Kidney epithelial cell (primary cell): ENCODE measurements at places on chromosomes 12 and 14. TPM values are rescaled to one million over a fixed set of nuclear protein-coding genes. Genes with fewer than 3 reads are reported as not detected.

Gene MYO1H
- total RNA-seq: not detected in 2 replicates

GRCh38 chr14:53310412-53310811 is 157.3 kb upstream of the DDHD1 start:
- DNase-seq: no peak

- DNase-seq: no peak
Measured at GRCh38 chr12:29733060-29733459, 50.7 kb downstream of the TMTC1 start.

Gene NKX2-1
- not detected in 2 replicates for total RNA-seq

DNA sequence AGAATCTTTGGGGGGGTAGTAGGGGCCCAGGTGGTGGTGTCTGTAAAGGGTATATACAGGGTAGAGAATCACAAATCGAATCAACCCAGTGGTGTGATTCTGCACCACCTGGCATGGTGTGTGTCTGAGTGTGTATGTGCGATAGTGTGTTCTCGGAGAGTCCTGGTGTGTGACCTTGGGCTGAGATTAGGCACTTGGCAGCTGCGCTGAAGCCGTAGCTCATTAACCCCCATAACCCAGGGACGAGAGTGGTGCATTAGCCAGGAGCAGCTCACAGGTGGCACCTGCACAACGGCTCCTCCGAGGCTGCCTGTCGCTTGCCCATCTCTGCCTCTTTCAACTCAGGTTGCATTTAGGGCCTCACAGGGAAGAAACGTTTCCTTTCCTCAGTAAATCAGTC is 15.6 kb upstream of the TESC start:
- DNase-seq: no peak

Gene OAS2
- total RNA-seq: 1.0 and 3.6 TPM in 2 replicates

GRCh38 chr14:68968721-68969120 is 10.4 kb downstream of the ACTN1 start:
- DNase-seq: no peak

GRCh38 chr12:128018067-128018466 is 248.9 kb upstream of the TMEM132C start:
- no peak for DNase-seq

GRCh38 chr12:115412831-115413230 is 728.9 kb upstream of the TBX3 start:
- DNase-seq: no peak

Gene RASAL1
- 1.1 and 1.8 TPM in 2 replicates for total RNA-seq

DNA sequence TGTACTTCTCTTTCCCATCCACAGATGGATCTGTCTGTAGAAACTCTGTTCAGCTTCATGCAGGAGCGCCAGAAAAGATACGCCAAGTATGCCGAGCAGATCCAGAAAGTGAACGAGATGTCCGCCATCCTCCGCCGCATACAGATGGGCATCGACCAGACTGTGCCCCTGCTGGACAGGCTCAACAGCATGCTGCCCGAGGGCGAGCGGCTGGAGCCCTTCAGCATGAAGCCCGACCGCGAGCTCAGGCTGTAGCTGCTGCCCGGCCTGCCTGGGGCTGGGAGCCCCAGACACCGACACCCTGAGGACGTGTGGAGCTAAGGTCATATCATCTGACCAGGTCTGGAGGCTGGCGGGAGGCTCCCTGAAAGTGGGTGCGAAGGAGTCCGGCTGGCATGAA is 97.1 kb downstream of the DUSP16 start:
- DNase-seq: no peak

Gene ASPG
- 0.21 TPM in 1 of 2 replicates, not detected in the other for total RNA-seq

DNA sequence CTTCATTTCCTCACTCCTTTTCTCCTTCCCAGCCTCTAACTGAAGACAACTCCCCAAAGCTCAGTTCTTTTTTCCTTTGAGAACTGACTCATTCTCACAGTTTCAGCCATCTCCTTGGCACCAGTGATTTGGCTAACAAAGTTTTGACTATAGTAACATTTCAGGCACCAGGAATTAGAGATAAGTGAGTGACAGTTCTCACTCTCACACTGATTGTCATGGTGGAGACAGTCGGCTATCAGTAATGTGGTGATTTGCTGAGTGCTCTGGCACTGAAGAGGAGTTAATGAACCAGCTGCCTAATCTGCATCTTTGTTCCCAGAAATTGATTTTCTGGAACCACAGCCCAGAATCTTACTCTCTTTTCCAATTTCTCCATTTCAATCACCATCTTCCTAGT is 29.5 kb downstream of the HELB start:
- DNase-seq: no peak

DNA sequence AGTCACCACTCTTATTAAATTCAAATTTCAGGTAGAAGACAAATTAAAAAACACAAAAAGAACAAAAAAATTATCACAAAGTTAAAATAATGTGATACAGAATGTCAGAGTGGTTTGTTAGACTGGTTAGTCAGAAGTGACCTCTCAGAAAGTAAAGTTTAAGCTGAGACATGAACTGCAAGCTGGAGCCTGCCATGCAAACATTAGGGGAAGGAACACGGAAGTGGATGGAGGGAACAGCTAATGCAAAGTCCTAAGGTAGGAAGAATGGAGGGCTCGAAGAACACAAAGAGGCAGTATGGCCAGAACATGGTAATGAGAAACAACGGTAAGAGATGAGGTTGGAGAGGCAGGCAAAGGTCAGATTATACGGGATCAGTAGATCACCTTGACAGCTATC is 41.7 kb downstream of the WDHD1 start:
- DNase-seq: no peak
